CD4-positive, alpha-beta T cell (primary cell): ENCODE measurements at places on chromosomes 6 and 20.

GRCh38 chr6:121593011-121593641, 157.7 kb downstream of the GJA1 start:
- no peak for DNase-seq

DNA sequence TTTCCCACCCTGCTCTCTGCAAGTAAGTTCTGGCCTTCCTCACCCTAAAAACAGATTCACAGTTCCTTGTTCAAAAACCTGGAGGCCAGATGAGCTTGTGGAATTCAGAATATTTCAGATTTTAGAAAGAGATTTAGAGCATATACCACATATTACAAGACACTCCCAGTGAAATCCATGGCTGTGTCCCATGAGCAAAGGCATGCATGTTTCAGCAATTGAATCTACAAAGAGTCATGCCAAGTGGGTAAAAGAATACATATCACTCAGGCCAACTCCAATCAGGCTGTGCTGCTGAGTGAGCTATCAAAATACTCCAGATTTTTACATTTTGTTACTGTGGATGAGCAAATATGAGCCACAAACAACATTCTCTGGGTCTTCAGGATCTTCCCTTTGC, 10.2 kb upstream of the NEDD9 start:
- no peak for DNase-seq

GRCh38 chr20:33277471-33278441, 5.3 kb upstream of the BPIFB1 start:
- DNase-seq, result no peak

GRCh38 chr20:420721-421574, 12.8 kb downstream of the RBCK1 start:
- DNase-seq, result no peak

DNA sequence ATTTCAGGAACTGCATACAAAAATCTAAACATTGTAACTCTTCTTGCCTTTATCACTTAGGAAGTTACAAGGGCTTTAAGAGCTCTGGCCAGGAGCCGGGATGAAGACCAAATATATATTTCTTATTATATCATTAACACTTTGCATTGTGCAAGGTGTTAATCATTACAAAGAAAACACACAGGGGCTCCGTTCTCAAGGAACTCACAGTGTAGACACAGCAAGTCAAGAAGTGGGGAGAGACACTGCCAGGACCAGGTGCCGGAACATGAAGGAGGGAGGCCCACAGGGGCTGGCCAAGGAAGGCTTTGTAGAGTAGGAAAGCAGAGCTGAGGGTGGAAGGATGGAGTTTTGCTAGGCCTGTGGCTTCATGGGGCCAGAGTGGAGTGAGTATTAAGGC, 17.4 kb downstream of the ITPR3 start:
- no peak for DNase-seq

DNA sequence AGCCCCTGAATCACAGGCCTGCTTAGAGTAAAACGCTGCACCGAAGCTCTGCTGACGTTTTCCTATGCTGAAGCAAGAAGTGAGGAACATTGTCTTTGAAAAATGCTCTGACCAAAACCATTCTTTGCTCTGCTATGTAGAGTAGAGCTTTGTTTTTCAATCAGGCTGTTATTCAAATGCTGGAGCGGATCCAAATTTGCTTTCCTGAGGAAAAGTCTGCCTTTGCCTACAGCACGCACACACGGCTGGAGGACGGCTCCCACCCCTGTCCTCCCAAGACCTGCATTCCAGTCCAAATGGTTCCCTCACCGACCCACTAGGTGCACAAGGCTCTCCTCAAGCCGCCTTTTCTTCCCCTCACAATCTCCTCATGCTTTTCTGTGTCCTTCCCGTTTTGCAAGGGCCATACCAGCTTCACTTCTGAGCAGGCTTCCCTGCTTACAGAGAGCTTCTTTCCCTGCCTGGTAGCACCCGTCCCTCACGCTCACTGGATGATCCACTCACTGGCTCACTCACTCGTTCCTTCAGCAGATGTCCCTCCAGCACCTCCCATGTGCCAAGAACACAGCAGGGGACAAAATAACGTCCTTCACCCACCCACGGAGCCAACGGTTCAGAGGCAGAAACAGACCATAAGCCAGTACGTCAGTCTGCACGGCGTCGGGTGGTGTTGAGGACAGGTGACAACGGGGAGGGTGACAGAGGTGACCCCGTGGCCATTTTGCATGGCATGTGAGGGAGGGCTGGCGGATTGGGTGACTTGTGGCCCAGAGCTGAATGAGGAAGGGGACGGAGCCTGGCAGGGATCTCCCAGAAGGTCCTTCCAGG, 137.9 kb upstream of the NEDD9 start:
- DNase-seq, result no peak

- DNase-seq, result no peak
Observed at GRCh38 chr20:21183722-21184121, 57.8 kb downstream of the KIZ start.

GRCh38 chr20:10557685-10558084, 116.1 kb downstream of the JAG1 start:
- no peak for DNase-seq

DNA sequence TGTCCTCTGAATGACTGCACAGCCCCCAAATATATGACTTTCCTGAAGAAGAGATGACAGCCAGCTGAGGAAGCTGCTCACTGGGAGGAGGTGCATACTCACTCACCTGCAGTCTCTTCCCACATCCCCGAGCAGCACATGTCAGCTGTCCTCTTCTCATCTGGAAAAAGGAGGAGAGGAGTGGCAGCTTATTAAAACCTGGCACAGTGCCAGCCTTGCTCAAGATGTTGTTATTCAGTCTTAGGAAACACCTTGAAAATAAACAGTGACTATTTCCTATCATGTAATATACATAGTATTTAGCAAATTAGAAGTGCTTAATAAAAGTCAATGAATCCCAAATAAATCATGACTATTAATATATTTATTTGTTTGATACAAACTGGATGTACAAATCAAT, 232.9 kb downstream of the EPM2A start:
- DNase-seq, result no peak

DNA sequence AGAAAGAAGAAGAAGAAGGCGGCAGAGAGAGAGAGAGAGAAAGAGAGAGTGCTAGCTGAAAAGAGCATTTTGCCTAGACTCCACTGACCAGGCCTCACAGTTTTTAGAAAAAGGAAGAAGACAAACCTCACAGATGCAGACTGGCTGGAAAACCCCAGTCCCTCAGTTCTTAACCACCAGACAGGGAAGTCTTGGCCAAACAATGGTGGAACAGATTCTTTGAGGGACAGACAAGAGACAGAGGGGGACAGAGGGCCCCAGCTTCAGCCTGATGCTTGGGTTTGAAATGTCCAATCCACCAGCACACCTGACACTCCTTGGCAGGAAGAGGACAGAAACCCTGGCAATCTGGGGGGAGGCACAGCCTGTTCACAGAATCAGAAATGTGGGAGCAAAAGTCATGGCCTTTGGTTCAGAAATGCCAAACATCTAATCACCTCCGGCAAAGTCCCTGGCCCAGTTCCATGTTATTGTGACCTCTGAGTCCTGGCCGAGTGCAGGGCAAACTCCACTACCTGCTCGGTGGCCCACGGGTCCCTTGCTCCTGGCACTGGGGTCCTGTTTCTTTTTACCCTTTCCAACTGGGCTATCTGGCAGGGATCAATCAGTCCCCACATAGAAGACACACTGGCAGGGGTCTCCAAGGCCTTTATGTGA, 235.2 kb downstream of the LY86 start:
- no peak for DNase-seq

DNA sequence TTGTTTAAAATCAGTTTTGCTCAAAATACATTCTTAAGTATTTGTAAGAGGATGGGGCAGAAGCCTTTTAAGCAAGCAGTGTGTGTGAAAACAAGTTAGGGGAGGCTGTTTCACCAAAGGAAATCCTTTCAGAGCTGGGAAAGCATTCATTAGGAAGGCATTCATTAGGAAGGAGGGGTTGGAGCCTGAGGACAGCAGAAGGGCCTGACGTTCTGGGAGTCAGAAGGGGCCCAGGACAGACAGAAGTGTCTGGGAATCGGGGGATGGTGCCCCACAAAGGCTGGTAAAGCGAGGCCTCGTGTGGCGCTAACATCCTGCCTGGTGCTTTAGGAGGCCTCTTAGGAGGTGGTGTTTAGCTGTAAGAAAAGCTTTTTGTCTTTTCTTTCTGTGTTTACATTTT, 80.6 kb upstream of the NXT1 start:
- no peak for DNase-seq

DNA sequence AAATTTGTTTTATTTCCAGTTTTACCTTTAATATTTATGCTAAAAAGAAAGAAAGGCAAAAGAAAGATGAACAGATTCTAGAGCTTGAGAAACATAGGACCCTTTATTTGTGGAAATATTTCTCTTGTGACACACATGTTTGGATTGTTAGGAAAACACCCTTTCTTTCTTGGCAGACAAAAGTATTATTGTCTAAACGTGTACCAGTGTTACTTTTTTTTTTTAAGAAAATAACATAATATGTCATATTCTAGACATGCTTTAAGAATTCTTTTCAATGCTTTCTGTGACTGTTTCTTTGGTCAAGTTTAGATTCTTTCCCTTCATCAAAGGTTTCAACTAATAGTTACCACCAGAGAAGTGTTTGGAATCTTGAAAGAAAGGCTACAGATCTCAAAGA, 183.4 kb upstream of the CNR1 start:
- DNase-seq, result no peak
